ENCODE measurements at places on chromosomes 2 and 18.
A peak's percentile ranks its signal among the peaks of the same experiment; 100 is the strongest.

DNA sequence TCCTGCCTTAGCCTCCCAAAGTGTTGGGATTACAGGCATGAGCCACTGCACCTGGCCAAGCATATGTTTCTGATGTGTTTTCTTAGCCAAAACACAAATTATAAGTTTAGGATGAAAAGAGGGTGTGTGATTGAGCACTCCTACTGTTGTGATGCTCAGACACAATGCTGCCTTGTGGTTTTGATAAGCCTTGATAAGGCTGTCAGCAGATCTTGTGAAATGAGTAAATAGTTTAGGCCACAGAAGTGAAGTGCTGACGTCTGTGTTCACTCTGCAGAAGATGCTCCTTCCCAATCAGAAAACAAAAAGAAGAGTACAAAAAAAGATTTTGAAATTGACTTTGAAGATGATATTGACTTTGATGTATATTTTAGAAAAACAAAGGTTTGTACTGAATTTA is 24.3 kb downstream of the NCAPH start:
- peak; percentile 59 for DNase-seq

DNA sequence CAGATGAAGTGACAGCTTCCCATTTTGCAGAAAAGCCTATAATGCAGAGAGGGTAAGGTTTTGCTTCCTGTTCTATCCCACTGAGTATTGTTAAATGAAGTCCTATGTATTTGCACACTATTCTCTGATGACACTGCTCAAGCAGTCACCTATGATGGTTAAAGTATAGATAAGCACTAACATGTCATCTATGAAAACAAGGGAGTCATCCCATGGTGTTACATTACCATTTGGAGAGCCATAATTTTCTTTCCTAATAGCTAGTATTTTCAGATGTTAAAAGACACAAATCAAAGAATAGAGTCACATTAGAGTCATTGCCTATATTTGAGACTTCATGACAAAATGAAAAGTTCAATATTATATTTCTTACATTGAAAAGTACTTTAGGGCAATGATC is 42.8 kb upstream of the GRB14 start:
- DNase-seq: no peak

DNA sequence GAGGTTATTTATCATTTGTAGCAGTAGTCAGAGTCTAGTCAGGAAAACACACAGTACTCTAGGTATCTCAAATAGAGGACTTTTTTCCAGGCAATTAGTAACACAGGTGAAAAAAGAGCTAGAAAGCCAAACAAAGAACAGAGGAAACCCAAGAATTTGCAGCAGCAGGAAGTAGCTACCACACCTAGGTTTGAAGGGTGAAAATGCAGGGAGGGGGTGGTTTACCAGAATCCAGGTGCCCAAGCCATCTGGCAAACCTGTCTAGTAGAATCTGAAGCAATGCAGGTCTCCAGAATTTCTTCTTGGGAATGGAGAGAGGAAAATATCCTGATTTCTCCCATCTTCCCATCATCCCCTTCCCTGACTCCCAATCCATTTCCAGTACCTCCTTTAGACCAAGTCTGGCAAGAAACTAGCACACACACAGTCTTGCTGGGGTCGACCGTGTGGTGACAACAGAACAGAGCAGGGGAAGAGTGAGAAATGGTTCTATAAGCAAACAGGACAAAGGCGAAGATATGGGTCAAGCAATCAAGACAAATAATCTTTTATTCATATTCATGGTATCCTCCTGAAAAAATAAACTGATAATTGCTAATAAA is 231.9 kb upstream of the MMADHC start:
- DNase-seq: no peak

DNA sequence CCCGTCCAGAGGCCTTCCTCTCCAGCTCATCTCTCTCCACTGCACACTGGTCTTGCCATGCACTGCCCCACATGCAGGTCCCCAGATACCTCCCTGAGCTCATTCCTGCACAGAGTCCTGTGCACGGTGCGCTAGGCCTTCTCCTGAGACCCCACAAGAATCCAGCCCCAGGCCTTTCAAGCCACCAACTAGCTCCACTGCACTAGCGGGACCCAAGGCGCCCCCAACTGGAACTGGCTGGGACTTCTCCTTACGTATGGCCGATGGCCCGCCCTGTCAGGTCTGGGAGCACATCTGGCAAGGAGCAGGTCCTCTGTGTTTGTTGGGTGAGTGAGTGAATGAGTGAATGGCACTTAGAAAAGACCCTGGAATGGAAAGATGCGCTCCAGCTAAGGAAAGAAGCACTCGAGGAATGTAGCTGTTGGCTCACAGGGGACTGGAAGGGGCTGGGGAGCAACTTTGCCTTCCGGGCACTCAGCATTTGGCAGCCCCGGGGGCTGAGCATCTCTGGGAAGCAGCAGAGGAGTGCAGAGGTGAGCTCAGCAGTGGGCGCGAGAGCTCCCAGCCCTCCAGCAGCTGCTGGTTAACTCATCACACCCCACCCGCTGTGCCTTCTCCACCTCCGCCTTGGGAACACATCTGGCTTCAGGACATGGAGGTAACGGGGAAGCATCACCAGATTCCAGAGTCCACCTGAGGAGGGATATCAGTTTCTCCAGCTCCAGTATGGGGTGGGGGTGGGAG is 223.1 kb downstream of the GLI2 start:
- no peak for DNase-seq
